ENCODE measurements at places on chromosomes 7 and 10.

GRCh38 chr7:151349507-151349853 lies 7.9 kb downstream of the NUB1 start:
- DNase-seq = no peak

- no peak for DNase-seq
Observed at GRCh38 chr10:98313598-98313997, 45.6 kb upstream of the LOXL4 start.

DNA sequence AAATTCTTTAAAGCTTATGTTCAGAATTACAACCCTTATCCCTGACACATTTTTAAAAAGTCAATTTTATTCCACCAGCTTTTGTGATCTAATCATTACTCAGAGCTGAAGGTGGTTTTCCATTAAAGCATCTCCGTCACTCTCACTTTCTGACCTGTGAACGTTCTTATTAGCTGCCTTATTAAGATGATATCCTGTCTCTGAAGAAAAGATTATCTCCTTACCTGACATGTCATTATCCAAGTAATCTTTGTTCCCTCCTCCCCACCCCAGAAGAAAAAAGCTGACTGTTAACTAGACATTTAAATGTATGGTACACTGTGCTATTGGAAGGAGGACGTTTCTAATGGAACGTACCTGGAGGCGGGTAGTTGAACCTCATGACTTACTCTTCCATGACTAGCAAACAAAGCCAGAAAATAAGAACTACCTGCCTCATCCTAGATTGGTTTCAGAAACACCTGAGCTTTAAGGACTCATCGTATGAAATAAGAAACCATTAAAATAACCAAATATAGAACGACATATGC lies 708.7 kb downstream of the PARD3 start:
- DNase-seq = no peak

DNA sequence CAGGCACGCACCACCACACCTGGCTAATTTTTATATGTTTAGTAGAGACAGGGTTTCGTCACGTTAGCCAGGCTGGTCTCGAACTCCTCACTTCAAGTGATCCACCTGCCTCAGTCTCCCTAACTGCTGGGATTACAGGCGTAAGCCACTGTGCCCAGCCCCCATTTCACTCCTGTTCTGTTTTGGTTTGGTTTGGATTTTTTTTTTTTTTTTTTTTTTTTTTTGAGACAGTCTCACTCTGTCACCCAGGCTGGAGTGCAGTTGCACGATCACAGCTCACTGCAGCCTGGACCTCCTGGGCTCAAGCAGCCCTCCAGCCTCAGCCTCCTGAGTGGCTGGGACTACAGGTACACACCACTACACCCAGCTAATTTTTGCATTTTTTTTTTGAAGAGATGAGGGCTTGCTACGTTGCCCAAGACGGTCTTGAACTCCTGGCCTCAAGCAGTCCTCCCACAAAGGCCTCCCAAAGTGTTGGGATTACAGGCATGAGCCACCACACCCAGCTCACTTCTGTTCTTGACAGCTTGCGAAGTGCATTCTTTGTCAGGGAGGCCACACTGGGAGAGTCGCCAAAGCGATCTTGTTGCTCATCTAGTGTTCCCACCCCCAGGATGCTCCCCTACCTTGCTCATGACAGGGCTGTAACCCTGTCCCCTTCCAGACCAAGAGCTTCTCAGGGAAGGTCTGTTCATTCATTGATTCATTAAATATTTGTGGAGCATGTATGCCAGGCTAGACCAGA lies 229.1 kb downstream of the CUX1 start:
- DNase-seq = peak; percentile 45

GRCh38 chr10:118725886-118726500 lies 28.8 kb downstream of the CACUL1 start:
- DNase-seq = peak; percentile 24

- no peak for DNase-seq
Observed at GRCh38 chr10:45378914-45379726, 5.1 kb downstream of the ALOX5 start.

DNA sequence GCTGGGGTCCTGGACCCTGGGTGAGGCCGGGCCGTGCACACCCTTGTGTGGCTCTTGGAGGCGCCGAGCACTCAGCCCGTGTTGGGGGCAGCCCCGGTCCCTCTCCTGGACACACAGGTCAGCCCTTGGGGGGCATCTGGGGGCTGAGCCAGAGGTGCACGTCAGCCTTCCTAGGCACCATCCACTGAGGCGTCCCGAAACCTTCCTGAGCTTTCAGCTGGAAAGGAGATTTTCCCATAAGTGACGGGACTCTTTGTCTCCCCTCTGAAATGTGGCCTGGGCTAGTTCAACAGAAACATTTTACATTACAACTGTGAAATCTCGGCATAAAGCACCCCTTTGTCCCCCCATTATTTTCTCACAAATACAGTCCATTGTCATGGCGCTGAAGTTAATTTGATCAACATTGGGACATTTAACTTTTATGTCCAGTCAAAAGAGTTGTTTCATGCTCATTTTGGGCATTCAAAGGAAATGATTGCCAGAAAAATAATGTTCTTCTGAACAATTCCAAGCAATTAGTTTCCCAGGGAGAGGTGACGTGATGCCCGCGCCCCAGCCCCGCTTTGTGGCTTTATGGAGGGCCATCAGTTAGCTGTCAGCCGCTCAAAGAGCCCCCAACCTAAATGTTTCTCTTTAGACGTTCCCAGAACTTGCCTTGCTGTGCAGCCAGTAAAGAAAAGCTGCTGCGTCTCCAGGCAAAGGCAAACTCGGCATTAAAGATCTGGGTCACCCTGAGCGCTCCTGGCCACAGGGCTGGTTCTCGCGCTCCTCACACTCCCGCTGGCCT lies 70.8 kb downstream of the NKX6-2 start:
- no peak for DNase-seq

DNA sequence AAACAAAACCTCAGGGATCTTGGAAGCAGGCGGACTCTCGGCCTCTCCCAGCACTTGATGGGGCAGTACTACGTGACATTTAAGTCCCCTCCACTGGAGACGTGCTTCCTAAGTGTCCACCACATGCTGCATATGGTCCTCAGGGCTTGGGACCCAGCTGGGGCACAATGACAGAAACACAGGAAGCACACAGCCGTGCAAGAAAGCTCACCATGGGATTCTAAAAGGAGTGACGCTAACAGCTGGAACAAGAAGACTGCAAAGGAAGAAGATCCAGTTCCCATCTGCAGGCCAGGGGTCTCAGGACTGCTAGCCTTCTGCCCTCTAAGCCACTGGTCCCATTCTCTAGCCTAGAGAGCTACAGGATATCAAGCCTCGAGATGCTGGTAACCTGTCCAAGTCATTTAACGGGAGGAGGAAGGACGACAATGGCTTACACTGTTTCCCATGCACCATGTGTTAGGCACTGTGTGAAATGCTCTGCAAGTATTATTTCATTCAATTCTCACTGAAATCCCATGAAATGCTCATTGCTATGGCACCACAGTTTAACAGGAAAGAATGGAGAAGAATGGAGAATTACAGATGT lies 61.1 kb downstream of the KCNMA1 start:
- DNase-seq = no peak

DNA sequence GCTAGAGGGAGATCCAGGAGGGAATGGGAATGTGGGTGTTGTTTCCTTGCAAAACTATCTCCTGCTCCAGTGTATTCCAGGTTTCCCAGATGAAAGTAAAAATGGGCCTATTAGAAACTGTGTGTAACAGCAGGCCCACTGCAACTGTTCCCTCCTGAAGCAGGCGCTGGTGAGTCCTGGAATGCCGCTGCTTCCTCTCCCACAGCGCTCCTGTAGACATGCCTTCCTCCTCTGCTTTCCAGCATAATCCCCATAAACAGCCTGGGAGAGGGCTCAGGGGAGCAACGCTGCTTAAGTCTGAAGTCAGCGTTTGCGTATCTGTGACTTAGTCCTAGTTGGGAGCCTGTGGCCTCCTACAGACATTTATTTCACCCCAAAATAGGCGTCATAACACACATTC lies 551.0 kb upstream of the FOXK1 start:
- DNase-seq = no peak

DNA sequence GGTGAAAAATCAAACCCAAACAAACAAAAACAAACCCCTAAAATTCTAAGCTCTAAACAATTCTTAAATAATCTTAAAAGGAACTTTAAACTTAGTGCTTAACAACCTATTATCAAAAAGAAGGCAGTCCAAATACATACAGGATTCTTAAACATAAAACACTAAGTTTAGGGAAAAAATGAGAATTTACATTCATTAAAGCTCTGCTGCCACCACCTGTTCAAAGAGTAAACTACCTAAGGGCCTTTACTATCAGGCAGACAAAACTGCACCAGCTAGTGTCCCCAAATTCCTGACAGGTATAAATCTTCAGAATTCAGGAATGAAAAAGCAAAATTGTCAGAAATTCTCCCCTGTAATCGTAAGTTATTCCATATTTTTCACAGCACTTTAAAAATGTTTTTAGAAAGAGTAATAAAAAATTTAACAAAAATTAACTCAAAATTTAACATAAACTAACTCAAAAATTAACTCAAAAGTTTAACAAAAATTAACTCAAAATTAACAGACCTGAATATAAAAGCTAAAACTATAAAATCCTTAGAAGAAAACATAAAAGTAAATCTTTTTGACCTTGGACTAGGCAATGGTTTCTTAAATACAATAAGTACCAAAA lies 55.1 kb downstream of the PDZD8 start:
- peak; percentile 17 for DNase-seq

DNA sequence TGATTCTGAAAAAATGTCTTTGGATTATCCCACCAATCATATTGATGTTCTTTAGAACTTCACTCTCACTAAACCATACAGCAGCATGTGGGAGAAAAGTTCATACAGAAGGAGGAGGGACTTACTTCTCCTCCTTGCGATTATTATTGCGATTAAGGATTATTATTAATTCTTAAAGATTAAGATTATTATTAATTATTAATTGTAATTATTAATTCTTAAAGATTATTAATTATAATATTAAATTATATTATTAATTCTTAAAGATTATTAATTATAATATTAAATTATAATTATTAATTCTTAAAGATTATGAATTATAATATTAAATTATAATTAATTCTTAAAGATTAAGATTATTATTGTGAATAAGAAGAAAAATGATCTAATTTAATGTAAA lies 80.5 kb downstream of the MACC1 start:
- DNase-seq = no peak

DNA sequence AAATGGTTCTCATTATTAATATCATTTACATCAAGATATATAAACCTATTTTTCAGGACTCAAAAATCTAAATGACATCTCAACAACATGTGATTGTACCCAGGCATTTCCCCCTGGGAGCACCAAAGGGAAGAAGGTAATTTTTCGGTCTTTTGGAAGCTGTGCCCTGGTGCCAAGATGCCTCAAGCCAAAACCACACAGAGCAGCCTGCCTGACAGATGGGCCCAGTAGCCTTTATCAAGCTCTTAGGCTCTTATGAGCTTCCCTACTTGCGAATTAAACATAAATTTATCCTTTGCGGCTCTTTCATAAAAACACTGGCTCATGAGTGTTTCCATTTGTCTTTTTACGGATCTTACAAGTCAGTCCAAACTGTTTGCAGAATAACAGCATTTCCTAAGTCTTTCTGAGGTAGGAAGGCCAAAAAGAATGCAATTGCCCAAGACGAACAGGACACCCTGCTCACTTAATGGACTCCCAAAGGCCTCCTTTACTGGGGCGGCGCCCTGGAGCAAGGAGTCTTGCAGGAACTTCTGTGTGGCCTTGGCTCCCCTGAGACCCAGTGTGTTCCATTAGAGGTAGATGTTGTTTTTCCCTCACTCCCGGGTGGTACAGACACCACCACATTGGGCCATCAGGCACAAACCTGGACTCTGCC lies 4.1 kb upstream of the RASSF4 start:
- no peak for DNase-seq

GRCh38 chr7:140229101-140229525 lies 52.3 kb upstream of the KDM7A start:
- no peak for DNase-seq

GRCh38 chr10:103551619-103552602 lies 58.4 kb downstream of the NEURL1 start:
- no peak for DNase-seq

- no peak for DNase-seq
Observed at GRCh38 chr7:148719753-148720152, 21.1 kb downstream of the CUL1 start.

- no peak for DNase-seq
Observed at GRCh38 chr10:71094712-71095390, 117.5 kb upstream of the UNC5B start.

DNA sequence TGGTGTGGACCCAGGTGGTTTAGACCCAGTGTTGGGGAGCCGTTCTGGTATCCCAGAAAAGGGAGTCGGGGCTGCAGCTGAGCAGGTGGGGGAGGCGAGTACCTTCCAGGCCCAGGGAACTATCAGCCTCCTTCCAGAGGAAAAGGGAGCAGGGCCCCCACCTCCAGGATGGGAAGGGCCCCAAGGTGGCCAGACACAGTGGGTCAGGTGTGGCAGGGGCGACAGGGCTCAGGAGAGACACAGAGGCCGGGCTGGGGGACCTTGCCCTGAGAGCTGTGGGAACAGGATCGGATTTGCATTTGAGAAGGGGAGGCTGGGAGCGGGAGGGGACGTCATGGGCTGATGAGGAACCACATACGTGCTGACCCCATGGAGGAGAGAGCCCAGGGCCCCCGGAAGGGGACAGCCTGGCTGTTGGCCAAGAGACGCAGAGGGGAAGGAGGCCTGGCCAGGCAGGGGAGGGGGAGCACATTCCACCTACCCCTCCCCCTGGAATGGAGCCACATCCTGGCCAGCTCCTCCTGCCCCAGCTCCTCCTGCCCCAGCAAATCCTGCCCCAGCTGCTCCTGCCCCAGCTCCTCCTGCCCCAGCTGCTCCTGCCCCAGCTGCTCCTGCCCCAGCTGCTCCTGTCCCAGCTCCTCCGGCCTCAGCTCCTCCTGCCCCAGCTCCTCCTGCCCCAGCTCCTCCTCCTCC lies 9.7 kb upstream of the TTYH3 start:
- DNase-seq = peak; percentile 47

DNA sequence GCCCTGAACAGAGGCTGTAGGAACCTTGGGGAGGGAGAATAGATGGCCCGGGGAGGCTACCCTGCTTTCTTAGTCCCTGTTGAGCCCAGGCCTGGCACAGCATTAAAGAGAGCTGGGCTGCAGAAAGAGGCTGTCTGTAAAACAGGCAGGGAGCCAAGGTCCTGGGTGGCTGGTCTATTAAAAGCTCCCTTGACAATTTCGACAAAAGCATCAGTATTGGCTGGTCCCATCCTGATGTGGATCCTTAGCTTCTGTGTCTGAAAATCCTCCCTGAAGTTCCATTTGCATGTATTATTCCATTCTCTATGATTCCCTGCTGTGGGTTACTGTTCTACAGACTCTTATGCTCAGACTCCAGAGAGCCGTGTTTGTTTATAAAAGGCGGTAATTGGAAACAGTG lies 158.5 kb downstream of the GALNT17 start:
- no peak for DNase-seq

- DNase-seq = no peak
Observed at GRCh38 chr7:133320891-133321290, 68.0 kb downstream of the EXOC4 start.

- no peak for DNase-seq
Observed at GRCh38 chr7:111525100-111525499, 37.2 kb downstream of the IMMP2L start.

DNA sequence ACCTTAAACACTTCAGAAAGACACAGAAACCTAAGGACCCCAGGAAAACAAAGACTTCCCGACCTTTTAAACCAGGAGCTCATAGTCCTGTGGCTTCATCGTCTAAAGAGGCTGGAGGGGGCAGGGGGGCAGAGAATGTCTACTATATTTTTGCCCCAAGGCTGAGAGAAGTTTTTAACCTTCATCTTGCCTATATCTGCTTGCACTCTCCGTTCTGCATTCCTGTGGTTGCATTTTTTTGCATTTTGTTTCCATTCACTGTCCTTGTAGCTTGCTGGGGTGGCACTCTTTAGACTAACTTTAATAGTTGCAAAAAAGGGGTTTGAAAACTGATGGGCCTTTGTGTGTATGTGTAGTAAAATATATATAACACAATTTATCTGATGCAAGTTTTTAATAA lies 23.7 kb downstream of the PRKAR2B start:
- DNase-seq = peak; percentile 38
